ENCODE measurements at places on chromosomes 5 and 9.

DNA sequence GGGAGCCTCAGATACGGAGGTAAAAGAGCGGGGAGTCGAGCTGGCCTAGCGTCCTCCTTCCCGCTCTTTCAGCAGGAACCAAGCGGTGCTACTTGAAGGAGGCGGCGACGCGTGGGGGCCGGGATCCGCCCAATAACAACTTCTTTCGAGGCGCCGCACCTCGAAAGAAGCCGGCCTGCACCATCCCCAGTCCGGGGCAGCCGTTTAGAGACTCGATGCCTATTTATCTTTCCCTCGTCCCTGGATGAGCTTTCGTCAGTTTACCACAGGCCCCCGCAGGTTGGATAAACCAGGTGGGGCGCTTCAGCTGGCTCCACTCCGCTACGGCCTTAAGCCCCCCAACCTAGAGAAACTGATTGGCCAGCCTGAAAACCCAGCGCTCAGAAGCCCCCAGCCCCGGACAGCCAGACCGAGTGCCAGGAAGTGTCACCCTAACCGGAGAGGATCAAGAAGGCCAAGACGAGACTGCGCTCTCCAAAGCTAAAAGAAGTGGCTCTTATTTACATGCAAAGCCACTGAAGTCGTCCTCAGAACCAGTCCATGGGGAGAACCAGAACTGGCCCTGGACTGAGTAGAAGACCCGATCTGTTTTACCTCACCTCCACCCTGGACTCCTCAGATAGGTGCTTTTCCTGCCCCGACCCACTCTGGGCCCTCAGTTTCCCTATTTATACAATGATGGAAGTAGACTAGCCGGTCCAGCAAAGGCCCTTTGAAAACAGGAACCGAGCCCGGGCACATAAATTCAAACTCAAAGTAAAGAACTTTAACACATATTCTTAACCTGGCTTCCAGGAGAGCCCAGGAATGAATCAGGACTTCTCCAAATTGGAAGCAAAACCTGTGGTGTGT lies 1.4 kb downstream of the HAND1 start:
- no peak for DNase-seq

DNA sequence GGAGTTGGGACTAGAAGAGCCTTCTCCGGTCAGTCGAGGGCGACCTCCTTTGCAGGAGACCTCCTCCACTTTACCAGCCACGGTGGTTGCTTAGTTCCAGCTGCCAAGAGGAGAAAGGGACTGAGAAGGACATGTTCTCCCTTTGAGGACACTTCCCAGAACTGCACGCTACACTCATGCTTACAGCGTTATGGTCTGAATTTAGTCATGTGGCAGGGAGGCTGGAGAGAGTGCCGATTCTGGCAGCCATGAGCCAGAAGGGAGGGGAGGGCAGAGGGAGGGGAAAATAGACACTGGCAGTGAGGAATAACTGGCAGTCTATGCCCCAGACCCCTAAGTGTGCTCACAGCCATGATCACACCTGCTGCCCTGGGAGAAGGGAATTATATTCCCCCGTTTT lies 47.8 kb downstream of the TSPAN17 start:
- no peak for DNase-seq

GRCh38 chr5:38414348-38414747 lies 142.1 kb downstream of the LIFR start:
- no peak for DNase-seq

DNA sequence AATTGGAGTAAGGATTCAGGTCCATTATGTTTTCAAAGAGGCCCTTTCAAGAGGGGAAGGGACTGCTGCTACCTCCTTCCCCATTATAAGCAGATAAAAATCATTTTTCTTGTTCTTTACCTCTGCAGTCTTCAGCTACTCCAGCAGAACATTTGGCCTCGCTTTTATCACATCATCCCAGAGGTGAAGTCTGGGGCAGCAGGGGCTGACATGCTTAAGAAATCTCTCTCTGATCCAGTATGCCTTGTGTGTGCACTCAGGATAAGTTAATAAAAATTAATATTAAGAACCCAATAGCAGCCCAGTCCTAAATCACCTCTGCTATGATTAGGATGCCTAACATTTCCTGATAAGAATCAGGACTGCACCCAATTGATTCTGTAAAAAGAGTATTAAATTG lies 306.9 kb upstream of the NREP start:
- no peak for DNase-seq

DNA sequence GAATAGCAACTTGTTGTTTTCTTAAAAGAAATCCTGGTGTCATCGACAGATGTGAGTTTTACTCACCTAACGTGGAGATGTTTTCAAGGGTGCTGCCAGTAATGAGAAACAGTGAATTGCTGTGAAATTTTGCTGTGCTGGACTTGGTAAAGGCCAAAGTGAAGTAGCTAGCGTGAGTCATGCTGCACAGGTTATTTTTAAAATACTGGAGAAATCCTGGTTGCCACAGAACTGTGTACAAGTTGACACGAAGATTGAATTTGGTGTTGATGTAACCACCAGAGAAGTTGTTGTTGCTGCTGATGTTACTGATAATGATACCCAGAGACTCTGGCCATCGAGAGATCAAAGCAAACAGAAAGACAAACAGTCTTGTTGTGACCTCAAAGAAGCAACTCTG lies 187.9 kb upstream of the NFIL3 start:
- no peak for DNase-seq

GRCh38 chr9:14133394-14133793 lies 180.5 kb downstream of the NFIB start:
- DNase-seq: no peak

- DNase-seq: no peak
Measured at GRCh38 chr5:34484216-34484920, 171.8 kb upstream of the RAI14 start.

GRCh38 chr9:29974197-29974596 lies 2400.9 kb upstream of the C9orf72 start:
- DNase-seq: no peak

GRCh38 chr9:81431641-81432040 lies 257.7 kb downstream of the TLE1 start:
- no peak for DNase-seq

DNA sequence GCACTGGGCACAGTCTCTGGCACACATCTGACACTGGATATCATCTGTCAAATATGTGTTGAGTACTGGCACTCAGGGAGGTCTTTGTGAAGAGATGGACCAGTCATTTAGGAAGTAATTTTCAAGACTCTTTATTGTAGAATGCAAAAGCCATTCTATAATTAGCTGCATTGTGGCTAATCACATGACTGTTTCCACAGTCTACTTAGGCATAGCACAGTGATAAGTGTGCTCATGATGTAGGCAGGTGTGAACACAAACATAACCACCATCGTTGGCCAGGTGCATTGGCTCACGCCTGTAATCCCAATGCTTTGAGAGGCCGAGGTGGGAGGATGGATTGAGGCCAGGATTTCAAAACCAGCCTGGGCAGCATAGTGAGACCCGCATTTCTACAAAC lies 62.2 kb downstream of the CFAP77 start:
- DNase-seq: no peak

GRCh38 chr5:1364211-1364610 lies 19.3 kb upstream of the CLPTM1L start:
- no peak for DNase-seq

DNA sequence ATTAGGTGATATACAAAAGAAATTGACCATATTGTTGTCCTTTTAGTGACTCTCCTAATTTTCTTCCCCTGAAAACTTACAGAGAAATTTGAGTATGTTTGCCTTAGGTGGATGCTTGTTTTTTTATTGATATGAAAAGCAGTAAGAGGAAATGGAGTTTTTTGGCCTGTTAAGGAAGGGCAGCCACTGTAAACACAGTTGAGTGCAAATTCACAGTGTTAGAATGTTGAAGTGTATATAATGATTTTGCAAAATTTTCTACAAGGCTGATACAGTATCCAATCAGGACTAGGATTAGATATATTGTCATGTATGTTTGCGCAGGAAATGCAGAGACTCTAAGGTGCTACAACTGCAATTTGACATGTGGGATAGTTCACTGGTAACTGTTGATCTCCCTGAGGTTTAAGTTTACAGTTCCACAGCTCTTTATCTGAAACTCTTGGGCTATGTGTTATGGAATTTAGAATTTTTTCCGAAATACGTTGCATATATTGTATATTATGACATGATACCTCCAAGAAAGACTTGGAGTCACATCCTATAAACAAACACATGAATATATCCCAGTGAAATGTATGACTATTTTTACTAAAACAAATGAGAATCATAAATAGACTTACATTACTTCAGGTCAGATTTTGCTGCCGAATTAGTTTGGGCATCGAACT lies 62.5 kb downstream of the FXN start:
- DNase-seq: no peak

- no peak for DNase-seq
Measured at GRCh38 chr9:127107171-127107928, 15.1 kb downstream of the ANGPTL2 start.

- DNase-seq: no peak
Measured at GRCh38 chr5:132001647-132002561, 9.6 kb downstream of the ACSL6 start.

- DNase-seq: no peak
Measured at GRCh38 chr9:116959809-116960208, 272.7 kb downstream of the TRIM32 start.

Data from stimulated activated CD8-positive, alpha-beta memory T cell treated with anti-CD3 and anti-CD28 coated beads, Interleukin-15, amount 100 ng/mL, for 24 hours (primary cell).